ENCODE measurements at places on chromosomes 1 and 21. TPM values are rescaled to one million over a fixed set of nuclear protein-coding genes. Genes with fewer than 3 reads are reported as not detected.

Gene FCRL3
- total RNA-seq = not detected

Gene AMPD1
- not detected for total RNA-seq

Gene LCE1F
- not detected for total RNA-seq

Gene SFN
- under 0.01 TPM for total RNA-seq

Gene C1QB
- total RNA-seq = 0.72 TPM

Gene FCRL6
- total RNA-seq = not detected

Gene PAFAH2
- total RNA-seq = 6.5 TPM

Gene S100B
- 0.29 TPM for total RNA-seq

All from osteoblast (primary cell).